ENCODE measurements at places on chromosomes 1 and 21.
A peak's percentile ranks its signal among the peaks of the same experiment; 100 is the strongest.

DNA sequence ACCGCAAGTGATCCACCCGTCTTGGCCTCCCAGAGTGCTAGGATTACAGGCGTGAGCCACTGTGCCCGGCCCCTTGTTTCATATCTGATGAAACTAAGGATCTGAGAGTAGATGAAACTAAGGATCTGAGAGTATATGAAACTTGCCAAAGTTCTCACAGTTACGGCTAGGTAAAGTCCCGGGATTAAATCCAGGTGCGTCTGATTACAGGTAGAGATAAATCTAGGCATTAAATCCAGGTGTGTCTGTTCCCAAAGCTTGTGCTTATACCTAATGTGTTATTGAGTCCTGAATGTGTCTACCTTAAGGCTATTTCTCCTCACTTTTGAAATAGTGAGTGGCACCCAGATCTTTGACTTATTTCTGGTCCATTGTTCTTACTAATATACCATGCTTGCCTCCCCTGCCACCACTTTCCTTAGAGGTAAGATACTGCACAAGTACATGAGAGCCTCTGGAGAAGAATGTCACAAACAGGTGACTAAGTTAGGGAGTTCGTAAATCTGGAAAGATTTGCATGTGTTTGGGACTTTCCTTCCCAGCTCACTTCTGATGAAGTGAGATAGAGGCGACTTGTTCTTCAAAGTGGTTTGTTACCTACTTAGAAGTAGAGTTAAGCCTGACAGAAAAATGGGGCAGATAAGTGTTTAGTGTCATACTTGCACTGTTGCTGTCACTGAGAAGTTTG is 66.5 kb downstream of the AK4 start:
- no peak for DNase-seq

DNA sequence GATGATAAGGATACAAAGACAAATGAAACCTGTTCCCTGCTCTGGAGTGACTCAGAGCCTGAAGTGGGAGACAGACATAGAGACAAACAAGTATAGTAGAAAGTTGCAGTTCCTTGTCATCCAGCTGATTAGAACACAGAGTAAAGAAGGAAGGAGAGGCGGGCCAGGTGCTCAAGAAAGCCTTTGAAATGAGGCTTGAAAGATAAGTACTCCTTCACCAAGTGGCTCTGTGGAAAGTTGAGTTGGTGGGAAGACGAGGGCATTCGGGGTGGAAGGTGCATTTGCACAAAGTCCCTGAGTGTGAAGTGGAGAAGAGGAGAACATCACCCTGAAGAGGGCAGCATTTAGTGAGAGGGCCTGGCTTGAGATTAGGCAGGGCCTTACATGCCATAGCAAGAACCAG is 17.0 kb downstream of the MARK1 start:
- DNase-seq = no peak

DNA sequence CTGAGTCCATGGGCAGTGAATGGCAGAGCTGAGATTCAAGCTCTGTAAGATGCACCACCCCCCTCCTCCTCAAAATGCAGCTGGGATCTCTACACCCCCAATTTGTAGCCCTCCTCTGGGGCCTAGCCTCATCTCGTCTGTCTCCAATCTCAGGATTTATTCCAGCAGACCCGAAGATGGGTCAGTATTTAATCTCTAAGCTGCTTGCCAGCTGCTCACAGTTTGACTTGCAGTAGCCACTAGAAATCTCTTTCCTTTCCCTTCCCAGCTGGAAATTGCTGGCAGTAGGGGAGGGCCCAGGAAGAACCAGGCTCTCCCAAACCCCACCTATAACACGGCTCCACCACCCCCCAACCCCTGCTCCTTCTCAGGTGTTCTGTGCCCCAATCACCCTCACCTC is 1.5 kb downstream of the LACTBL1 start:
- no peak for DNase-seq

GRCh38 chr21:25581582-25581981 is 25.7 kb downstream of the MRPL39 start:
- DNase-seq = no peak

- DNase-seq = no peak
Measured at GRCh38 chr1:25697435-25698217, 81.0 kb downstream of the MAN1C1 start.

DNA sequence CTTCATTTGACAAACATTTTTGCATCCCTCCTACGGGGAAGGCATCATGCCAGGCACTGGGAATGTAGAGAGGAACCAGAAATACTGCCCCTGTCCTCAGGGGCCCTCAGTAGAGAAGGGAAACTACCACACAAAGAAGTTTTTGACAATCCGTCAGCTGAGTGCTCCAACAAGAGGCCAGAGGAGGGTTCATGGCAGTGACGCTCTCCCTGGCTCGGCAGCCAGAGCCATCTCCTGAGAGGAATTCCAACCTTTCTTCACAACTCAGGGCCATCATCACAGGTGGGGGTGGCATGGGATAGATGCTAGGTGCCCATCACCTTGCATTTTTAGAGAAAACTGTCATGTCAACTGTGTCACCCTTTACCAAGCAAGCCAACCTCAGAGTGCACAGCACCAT is 154.1 kb downstream of the HIVEP3 start:
- no peak for DNase-seq

DNA sequence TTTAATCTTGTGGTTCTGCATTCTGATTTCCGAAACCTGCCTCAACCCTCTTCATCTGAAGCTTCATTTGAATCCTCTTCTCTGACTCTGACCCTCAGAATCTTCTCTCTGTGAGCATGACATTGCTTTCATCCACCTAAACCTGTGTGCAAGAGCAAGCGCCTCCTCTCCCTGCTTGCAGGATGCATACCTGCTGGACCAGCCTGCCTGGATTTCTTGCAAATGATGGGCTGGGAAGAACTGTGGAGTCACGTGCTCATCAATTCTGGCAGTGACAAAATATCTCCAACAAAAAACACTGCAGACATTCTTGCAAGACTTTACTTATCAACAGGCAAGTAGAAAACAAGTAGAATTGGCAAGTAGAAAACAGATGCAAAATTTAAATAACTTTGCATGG is 20.8 kb upstream of the SLC35F3 start:
- no peak for DNase-seq

GRCh38 chr1:156455362-156455761 is 45.2 kb downstream of the MEF2D start:
- DNase-seq = no peak

DNA sequence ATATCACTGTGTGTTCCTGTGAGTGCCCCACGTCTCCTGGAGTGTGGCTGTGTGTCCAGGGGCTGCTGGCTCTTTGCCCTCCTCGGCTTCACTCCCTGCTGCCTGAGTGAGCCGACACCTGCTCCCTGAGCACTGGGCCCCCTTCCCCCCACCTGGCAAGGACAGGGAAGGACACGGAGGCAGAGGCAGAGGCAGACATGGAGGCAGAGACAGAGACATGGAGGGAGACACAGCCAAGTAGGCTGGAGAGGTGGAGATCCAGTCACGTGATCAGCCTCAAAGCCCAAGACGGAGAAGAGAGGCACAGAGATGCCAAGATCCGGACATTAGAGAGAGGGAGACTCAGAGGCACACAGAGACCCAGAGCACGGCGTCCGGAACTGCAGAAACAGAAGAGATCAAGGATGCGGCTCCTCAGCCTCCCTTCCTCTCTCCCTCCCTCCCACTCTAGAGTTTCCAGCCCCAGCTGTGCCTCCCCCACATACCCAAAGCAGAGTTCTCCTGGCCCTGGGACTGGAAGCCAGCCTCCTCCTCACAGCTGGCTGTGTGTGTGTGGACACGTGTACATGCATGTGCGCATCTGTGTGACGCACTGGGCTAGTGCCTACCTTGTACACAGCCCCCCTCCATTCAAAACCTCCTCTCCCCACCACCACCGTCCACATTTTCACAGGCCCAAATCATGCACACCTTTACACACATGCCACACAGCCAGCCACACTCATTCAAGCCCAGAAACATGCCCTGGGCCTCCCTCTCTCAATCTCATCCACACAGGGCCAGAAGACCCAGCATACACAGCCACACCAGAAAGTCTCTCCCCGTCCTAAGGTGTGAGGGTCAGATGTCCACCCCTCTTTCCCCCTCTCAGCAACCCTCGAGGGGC is 39.1 kb upstream of the WASF2 start:
- DNase-seq = peak; percentile 52

GRCh38 chr1:83746234-83746633 is 252.7 kb downstream of the TTLL7 start:
- no peak for DNase-seq

DNA sequence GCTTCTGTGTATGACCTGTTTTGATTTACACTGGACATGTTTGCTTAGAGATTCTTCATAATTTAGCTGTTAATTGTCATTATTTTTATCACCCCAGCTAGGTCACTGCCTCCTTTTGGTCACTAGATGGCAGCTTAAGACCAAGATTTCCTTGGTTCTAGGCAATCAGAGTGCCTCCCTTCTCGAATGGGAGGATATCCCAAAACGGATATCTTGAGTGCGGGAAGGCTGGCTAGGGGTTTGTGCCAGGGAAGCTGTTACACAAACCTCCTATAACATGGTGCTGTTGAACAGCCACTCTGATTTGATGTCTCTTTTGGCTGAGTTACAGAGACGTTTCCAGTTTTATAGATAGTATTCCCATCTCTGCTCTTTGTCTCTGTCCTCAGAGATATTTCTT is 283.5 kb downstream of the S1PR1 start:
- DNase-seq = no peak

Measured in hippocampal formation (tissue), 2 donors.